CD4-positive, alpha-beta T cell treated with Interleukin-15 for 4 hours (primary cell): ENCODE measurements at places on chromosomes 16 and 17.

DNA sequence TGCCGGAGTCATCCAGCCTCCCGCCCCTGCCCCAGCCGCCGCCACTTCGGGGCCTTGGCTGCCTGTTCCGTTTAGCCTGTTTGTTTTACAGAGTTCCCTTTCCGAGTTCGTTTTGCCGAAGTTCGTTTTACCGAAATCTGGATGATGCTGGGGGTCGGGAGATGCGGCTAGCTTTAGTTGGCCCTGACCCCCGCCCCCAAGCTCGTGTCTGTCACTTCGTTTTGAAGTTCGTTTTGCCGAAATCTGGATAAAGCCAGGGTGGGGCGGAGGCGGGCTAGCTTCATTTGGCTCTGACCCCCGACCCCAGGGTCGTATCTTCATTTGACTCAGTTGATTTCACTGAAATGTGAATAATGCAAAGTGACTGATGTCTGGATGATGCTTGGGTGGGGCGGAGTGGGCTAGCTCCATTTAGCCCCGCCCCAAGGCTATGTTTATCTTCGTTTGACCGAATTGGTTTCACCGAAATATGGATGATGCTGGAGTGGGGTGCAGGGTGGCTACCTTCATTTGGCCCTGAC is 591 bp downstream of the PSMD7 start:
- DNase-seq: peak; percentile 14

DNA sequence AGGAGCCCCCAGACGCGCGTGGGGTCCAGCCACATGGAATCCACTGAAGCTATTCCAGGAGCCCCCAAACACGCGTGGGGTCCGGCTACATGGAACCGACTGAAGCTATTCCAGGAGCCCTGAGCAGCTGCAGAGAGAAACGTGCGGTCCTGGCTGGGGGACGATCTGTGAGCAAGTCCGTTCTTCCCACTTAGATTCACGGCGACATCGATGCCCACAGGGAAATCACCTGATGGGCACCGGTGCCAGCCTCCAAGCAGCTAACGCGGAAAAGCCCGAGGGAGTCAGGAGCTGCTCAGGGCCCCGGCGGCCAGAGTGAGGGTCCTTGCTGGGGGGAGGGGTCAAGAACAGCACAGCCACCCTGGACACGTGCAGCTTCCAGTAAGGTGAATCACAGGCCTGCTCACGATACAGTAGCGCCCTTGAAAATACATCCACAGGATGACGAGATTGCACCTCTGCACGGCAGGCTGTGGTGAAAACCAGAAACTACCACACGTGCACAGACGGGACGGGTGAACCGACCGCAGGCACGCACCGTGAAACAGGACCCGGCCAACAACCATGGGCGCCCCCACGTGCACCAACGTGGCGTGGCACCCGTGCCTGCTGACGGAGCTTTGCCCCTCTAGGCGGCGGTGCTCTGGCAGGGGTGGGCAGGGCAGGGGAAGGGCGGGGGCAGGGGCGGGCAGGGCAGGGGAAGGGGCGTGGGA is 77.7 kb upstream of the GNG13 start:
- no peak for DNase-seq

GRCh38 chr17:50117202-50118051 is 12.5 kb downstream of the SAMD14 start:
- peak; percentile 58 for DNase-seq

DNA sequence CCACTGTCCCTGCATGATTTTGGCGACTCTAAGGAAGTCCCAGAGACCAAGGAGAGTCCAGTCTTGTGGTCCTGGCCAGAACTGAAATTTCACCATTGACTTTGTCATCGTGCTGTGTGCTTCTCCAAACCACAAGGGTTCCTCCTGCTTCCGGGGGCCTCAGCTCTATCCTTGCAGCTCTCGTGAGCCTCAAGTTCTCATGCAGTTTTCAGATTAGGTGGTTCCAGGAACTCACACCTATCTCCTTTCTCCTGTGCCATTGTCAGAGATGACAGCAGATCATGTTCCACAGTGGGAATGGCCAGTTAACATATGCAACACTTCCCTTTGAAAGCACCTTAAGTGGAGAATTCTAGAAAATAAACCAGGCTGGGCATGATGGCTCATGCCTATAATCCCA is 97.9 kb upstream of the CRHR1 start:
- DNase-seq: no peak

DNA sequence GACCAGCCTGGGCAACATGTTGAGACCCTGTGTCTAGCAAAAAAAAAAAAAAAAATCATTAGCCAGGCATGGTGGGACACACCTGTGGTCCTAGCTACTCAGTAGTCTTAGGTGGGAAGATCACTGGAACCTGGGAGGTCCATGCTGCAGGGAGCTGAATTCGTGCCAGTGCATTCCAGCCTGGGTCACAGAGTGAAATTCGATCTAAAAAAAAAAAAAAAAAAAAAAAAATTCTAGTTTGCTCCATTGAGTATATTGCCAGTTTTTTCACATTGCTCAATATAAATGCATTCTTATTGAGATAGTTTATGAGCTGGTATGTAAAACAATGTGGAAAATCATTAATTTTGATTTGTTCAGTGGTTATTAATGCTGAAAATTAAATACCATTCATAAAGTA is 52.0 kb downstream of the ABHD15 start:
- no peak for DNase-seq

GRCh38 chr17:68089881-68090280 is 54.3 kb downstream of the KPNA2 start:
- peak; percentile 43 for DNase-seq

- DNase-seq: no peak
Observed at GRCh38 chr16:69055008-69055407, 50.4 kb upstream of the HAS3 start.

GRCh38 chr16:15961571-15962090 is 12.2 kb downstream of the ABCC1 start:
- DNase-seq: no peak

GRCh38 chr17:21756856-21757619 is 64.7 kb downstream of the KCNJ18 start:
- no peak for DNase-seq

DNA sequence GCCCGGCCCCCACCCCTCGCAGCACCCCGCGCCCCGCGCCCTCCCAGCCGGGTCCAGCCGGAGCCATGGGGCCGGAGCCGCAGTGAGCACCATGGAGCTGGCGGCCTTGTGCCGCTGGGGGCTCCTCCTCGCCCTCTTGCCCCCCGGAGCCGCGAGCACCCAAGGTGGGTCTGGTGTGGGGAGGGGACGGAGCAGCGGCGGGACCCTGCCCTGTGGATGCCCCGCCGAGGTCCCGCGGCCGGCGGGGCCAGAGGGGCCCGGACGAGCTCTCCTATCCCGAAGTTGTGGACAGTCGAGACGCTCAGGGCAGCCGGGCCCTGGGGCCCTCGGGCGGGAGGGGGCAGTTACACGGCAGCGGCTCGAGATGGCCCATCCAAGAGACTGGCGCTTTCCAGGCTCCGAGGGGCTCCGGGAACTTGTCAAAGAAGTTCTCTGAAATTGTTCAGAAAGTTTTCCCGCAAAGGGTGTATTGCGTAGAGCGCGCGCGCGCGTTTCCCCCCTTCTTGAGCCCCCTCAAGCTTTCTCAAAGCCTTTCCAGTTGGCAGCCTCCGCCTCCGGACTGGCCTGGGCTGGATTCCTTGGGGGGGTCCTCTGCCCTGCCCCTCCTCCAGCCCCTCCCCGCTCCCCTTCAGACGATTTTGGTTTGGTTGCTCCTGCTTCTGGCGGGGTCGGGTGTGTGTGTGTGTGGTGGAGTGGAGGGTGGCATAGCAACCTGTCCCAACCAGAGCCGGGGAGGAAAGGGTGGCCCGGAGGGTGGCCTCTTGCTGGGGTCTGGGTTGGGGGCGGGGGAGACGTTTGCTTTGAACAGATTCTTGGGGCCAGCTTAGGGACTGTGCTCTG is 504 bp downstream of the ERBB2 start:
- DNase-seq: no peak

- no peak for DNase-seq
Observed at GRCh38 chr17:60297760-60298401, 94.1 kb downstream of the USP32 start.

- no peak for DNase-seq
Observed at GRCh38 chr17:75828076-75828400, 16.2 kb downstream of the UNC13D start.

DNA sequence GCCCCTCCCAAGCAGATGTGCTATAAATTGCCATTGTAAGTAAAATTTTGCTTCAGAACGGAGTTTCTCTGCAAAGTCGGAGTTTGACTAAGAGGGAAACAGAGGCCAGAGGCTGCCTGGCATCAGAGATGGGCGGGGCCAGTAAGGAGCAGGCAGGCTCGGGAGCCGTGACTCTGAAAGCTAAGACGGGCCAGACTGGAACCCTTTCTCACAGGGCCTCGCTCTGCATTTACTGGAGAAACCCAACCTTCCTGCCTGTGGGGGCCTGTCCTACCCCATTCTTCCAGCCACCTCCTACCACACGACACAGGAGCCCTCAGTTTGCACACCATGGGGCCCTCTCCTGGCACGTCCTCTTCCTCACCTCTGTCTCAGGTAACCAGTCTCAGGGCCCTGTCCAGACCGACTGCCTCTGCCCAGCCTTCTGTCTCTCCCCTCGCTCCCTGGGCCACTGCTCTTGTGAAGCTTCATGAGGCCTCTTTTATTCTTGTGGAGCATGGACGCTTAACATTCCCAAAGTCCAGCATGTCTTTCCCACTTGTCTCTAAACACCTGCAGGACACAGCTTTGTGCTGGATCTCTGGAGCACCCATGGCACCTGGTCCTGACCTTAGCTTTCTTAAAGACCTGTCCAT is 48.4 kb upstream of the ACSF3 start:
- no peak for DNase-seq

GRCh38 chr17:50207315-50207714 is 5.9 kb upstream of the COL1A1 start:
- no peak for DNase-seq

GRCh38 chr16:51402298-51402697 is 251.2 kb upstream of the SALL1 start:
- DNase-seq: no peak

DNA sequence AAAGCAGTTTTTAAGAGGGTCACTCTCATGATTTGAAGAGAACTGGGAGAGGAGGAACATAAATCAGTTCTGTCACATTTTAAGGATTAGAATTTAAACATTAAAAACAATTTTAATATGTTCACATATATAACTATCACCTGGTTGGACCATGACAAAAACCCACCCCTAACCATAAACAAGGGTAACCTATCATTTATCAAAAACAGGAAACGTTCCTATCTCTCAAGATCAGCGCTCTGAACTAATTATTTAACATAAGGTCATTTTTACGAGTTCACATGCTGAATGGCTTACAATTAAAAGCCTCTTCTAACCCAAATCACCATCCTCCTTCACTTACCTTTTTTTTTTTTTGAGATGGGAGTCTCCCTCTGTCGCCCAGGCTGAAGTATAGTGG is 45.0 kb downstream of the KANSL1 start:
- no peak for DNase-seq

DNA sequence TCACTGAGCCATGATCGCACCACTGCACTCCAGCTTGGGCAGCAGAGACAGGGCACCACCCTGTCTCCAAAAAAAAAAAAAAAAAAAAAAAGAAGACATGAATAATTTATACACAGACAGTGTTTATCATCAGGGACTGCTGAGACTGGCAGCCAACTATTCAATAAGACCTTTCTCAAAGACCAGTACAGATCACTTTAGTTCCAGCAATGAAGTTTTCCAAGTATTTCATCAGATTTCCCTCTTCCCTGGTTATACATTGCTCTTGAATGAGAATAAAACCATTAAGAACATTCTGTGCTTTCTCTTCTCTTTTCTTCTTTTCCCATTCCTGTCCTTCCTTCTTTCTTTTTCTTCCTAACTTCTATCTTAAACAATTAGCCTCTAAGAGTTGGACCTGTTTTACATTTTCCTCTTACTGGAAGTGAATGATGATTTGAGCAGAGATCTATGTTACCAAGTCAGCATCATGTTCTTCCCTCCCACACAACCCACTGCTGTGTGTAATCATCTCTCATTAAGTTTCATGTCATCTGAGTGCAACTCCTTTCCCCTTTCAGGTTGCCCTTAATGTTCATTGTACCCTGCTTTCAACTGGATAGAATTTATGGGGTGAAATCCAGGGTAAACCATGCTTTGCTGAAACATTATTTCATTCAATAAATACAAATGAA is 35.9 kb upstream of the SMIM36 start:
- no peak for DNase-seq

GRCh38 chr17:78460176-78460675 is 81.8 kb downstream of the PGS1 start:
- DNase-seq: no peak

DNA sequence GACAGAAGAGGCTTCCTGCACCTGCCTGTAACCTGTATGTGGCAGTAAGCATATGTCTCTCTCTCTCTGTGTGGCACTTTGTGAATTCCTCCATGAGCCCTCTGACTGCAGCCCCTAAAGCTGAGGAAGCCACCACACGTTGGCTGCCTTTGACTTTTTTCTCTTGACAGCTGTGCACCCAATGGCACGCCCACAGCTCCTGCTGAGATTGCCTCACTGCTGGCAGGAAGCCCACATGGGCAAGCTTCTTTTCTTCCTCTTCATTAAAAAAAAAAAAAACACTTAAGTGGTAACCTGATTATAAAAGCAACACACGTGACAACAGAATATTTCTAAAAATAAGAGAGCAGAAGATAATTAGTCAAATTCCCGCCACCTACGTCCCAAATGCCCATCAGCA is 34.0 kb upstream of the PIRT start:
- no peak for DNase-seq

GRCh38 chr17:16434662-16435061 is 19.3 kb downstream of the TRPV2 start:
- DNase-seq: no peak

DNA sequence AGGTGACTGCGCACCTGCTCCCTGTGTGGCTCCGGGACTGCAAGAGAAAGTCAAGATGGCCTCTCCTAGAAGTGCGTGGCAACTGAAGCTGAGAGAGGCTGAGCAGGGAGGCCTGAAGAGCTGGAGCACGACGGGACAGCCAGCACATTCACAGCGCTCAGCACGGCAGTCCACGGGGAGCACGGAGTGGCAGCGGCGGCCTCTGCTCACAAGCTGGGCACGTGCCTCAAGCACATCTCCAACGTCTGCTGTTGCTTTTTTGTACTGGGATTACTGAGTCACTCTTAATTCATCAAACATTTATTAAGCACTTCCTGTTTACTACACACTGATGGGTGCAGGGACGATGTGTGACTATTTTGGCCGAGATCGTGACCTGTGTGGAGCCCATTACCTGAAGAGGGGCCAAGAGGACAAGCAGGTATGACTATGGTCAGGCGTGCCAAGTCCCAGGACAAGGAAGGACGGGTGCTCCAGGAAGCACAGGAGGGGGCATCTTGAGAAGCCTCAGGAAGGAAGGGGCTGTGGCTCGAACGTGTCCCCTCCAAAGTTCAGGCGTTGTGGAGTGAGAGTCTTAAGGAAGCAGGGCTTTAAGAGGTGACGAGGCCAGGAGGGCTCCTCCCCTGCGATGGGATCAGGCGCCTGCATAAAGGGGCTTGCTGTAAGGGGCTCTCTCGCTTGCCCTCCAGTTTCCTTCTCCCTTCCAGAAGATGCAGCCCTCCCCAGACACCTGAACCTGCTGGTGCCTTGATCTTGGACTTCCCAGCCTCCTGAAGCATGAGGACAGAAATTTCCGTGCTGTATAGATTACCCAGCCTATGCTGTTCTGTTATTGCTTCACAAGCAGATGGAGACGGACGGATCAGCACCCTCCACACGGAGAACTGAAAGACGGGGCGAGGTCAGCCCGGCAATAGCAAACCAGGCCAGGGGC is 105.8 kb downstream of the ADCY9 start:
- no peak for DNase-seq
